Dorsolateral prefrontal cortex (tissue), 122 donors: ENCODE measurements at places on chromosomes 3 and 15. TPM values are rescaled to one million over a fixed set of nuclear protein-coding genes. Genes with fewer than 3 reads are reported as not detected.

DNA sequence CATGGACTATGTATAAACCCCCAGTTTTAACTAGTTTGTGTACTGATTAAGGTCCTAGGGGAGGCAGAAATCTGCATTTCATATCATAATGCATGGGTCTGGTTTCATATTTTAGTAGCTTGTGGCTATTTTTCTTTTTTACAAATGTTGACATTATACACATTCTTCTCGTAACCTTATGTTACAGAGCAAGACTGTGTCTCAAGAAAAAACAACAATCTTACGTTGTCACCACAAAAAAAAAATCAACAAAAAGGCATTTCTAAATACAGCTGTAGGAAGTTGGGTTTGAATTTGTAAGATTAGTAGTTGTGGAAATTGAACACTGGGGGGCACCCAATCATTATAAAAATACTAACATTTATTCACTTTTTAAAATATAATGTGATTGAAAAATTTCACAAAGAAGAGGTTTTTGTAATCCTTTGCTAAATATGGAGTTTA, 17.9 kb downstream of the SERP1 start:
- no peak for DNase-seq

DNA sequence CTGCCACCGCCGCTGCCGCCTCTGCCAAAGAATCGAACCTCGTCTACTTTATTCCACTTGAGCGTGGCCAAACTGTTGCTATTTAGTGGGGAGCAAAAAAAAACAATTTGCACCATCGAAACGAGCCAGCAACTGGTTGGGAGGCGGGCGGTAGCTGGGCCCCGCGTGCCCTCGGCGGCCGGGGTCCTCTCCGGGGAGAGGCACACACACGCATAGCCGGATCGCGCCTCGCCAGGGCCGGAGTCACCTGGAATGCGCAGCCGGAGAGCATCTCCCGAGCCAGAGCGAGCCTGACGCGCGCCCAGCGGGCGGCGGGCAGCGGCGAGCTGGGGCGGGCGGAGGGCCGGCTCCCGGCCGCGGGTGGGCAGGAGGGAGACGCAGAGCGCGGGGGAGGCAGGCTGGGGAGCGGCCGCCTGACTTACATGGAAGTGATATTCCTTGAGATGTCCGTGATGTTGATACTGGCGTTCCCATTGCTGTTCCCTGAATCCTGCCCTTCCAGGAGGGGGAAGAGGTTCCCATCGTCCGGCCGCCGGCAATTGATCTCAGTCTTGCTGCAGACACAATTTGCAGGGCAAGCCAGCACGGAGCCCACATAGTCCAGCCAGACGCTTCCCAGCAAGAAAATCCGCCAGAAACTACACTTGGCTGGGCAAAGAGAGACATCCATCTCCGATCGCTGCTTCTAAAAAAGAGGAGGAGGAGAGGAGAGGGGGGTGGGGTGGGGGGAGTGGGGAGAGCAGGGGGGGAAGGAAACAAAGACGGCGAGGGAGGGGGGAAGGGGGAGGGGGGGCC, 858 bp downstream of the NTRK3 start:
- DNase-seq = no peak

- DNase-seq = no peak
These were observed 45.8 kb downstream of the PARP15 start for GRCh38 chr3:122623031-122623829.

DNA sequence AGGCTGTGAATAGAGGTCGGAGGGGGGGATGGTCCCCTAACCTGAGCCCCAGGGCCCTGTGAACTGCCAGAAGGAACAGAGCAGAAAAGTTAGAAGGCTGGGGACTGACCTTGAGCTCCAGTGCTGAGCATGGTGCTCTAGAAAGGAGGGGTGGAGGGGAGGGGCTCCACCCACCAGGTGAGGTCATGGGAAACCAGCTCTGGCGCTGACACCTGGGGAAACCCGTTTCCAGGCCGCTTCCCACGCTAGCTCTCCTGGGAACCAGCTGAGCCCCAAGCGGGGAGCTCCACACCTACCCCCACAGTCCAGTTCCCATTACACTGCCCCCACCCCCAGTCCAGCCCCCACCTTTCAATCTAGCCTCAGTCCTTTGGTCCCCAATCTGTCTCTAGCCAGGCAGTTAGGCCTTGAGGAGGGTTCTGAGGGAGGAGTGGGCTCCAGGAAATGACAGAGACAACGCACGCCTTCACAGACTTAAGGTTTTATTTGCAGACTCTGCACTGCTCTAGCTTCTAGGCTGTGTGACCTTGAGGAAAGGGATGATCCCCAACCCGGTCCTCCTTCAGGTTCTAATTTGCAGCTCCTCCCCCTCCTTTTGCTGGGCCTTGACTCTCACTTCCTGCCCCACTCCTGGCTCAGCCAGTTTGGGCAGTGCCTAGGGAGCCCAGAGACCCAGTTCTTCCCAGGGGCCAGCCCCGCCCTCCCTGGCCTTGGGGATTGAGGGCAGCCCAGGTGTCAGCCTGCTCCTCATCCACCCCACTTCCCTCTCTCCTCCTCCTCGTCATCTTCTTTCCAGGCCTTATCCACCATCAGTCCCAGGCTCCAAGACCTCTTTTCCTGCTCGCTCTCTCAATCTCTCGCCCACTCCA, 2.1 kb downstream of the RHOV start:
- no peak for DNase-seq

GRCh38 chr3:195803289-195803908, 8.3 kb downstream of the MUC4 start:
- peak; percentile 35 for DNase-seq

The MORC1 gene
- total RNA-seq = 0.13 TPM

- no peak for DNase-seq
These were observed 52.4 kb downstream of the TRIM69 start for GRCh38 chr15:44788748-44789147.

The ADAMTSL3 gene
- 20.0 TPM for total RNA-seq

DNA sequence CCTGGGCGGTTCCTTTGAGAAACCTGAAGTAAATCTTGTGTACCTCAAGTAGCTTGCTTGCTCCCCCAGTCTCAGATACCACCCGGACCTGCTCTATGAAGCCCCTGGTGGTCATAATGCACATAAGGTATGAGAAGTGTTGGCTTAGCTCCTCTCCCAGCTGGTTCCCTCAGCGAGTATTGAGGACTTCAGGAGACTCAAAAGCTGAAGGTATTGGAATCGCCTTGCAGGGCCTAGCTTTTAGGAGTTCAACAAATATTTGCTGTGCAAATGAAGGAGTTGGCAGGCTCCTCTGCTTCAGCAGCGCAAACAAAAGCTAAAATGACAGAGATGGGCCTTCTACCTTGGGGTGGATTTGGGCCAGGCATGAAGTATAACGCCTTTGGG, 1.7 kb downstream of the CMTM8 start:
- DNase-seq = no peak

- no peak for DNase-seq
These were observed 908 bp upstream of the ADPGK start for GRCh38 chr15:72784456-72784876.

The FEZF2 gene
- total RNA-seq = 7.8 TPM

GRCh38 chr15:61038910-61039309, 190.2 kb downstream of the RORA start:
- no peak for DNase-seq

GRCh38 chr3:63338351-63338750, 60.2 kb downstream of the SYNPR start:
- DNase-seq = no peak

- no peak for DNase-seq
These were observed 18.6 kb upstream of the SLC2A2 start for GRCh38 chr3:171044835-171045793.

GRCh38 chr3:50372349-50372748, 13.0 kb upstream of the TMEM115 start:
- no peak for DNase-seq

DNA sequence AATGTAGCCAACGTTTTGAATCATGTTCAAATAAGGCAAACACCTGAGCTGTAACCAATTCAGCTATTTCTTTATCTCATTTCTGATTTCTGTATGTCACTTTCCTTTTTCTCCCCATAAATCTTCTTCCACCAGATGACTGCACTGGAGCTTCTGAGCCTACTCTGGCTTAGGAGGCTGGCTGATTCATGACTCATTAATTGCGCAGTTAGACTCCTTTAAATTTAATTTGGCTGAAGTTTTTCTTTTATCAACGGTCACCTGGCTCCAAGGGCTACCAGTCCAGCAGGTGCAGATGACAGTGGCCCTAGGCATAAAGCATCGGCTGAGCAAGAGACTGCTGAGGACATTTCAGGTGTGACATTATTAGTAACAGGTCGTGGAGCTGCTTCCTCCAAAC, 39.6 kb upstream of the ITGA11 start:
- no peak for DNase-seq

The ZXDC gene
- 42.3 TPM for total RNA-seq

The PAK6 gene
- total RNA-seq = 39.5 TPM

DNA sequence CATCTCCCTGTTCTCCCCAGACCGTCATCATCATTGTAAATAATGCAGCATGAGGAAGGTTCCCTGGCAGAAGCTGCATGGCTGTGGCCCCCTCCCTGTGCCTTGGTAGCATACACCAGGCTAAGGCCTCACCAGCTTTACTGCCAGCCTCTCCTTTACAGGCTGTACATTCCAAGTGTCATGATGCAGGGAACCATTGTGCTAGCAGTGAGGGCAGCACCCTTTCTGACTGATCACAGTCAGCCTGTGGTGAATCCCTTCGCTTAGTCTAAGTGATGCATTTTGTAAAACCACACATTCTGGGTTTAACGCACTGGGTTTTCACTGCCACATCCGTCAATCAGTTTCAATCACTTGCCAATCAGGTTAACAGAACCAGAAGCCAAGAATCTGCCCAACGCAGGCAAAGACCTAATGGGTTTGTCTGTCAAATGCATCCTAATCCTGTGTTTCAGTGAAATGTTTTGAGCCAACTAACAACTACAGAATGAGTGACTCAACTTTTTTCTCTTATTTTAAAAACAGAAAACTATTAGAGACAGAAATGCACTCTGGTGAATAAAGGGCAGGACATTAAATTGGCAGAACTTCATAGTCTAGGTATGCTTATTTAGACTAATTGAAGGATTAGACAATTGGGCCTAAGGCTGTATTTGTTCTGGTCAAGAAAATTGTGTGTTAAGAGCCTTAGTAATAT, 225.9 kb upstream of the DPH6 start:
- no peak for DNase-seq

- no peak for DNase-seq
These were observed 35.2 kb downstream of the U2SURP start for GRCh38 chr3:143036557-143036956.

DNA sequence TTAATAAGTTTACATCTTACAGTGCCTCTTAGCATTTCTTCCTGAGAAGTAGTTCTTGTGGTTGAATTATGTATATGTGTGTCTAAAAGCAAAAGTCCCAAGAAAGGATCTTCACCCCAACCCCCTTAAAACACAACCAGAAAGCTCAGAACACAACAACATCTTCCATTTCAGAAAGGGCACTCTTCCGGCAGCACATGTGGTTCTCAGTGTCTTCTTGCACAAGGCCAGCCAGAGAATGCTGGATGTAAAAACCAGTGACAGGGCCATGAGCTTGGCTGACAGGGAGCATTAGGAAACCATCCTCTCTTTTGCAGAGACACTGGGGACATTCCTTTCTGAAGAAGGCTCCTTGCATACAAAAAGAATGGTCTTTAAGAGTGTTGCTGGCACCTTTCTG, 45.0 kb downstream of the EEFSEC start:
- no peak for DNase-seq

The ERC2 gene
- total RNA-seq = 87.5 TPM

DNA sequence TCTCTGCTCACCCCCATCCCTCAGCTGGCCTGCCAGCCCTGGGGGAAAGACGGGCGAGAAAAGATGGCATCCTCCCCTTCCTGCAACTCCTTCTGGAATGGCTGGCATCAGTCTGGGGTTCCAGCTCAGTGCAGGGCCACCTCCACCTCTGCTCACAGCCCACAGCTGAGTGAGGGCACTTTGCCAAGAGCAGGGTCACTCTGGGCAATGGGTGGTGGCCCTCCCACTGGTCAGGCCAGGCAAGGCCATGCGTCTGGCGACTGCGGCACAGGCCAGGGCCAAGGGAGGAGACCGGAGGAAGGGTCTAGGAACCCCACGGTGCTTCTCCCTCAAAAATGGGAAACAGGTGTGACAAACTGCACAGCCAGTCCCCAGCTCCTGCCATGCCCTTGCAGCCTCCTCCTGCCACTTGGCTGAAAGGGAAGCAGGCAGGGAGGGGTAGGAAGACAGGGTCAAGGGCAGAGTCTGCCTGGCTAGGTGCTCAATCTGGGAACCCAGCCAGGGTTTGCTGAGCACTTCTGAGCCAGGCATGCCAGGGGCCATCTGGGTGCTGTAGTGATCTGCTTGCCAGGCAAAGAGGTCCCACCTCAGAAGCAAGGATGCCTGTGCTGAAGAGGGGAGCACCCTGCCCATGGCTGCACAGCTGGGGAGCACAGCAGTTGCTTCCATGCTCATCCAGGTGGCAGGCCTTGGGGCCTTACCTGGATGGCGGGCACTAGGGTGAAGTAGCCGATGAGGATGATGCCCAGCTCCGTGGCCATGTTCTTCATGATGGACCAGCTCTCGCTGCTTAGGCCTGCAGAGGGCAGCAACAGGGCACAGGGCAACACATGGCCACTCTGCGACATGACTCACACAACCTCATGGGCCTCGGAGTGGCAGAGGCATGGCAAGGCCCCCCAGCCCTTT, 41.2 kb downstream of the PTPN23 start:
- DNase-seq = no peak

The ZSCAN2 gene
- 6.7 TPM for total RNA-seq

The DLG1 gene
- 210 TPM for total RNA-seq

GRCh38 chr3:187913617-187914033, 168.4 kb upstream of the BCL6 start:
- no peak for DNase-seq

The ANKRD63 gene
- 1.3 TPM for total RNA-seq

- DNase-seq = peak; percentile 43
These were observed 124.3 kb downstream of the CHSY1 start for GRCh38 chr15:101127506-101128076.

The HCLS1 gene
- 12.6 TPM for total RNA-seq

GRCh38 chr3:72231439-72232196, 446.7 kb upstream of the PROK2 start:
- DNase-seq = peak; percentile 86

GRCh38 chr15:62922514-62922913, 120.0 kb upstream of the TPM1 start:
- no peak for DNase-seq

The FRMD5 gene
- total RNA-seq = 41.3 TPM

DNA sequence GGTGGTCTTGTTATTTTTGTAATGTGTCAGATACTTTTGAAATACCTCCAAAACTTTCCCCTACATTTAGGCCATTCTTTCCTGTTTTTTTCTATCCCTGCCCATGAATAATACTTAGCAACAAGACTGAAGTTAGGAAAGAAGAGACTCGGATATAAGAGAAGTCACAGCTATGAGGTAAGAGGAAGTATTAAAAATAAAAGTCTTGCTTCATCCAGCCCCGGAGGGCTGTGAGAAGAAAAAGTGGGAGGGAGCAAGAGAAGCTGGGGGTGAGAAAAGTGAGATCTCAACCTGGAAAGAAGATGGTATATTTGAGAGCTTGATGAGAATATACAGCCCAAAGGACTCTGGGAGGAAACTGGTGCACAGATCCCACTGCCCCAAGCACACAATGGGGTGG, 213.5 kb upstream of the CDIN1 start:
- no peak for DNase-seq

DNA sequence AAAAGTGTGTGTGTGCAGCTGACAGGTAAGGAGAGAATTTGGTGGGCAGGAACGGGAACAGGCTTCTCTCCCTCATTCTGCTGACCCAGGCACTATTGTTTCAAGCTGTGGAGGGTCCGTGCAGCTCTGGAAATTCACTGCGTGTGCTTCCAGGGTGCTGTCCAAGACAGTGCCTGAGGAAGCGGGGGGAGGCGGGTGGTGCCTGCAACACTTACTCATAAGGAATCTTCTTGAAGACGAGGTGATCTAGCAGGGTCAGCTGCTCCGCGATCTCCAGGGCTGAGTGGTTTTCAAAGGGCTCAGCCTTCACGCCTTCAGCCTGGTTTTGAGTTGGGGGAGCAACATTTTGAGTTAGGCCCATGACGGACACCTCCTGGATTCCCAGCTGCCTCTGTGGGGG, 46.6 kb upstream of the CTSH start:
- no peak for DNase-seq
